ENCODE measurements at places on chromosomes 4 and X.

DNA sequence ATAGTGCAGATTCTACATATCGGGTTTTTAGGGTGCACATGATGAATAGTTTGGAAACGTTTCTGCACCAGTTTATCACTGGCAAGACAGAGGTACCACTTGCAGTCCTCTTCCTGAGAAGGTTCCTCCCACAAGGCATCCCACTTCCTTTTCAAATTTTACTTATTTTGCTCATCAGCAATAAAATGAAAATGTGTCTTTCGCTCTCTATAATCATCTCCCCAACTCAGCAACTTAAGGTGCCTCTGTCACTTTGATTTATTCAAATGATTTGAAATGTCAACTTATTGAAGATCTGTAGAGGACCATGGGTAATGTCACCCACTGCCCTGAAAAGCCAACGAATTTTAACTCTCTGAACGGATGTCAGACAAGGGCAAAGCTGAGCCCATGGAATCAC lies 53.2 kb downstream of the VGLL1 start:
- no peak for ATAC-seq

DNA sequence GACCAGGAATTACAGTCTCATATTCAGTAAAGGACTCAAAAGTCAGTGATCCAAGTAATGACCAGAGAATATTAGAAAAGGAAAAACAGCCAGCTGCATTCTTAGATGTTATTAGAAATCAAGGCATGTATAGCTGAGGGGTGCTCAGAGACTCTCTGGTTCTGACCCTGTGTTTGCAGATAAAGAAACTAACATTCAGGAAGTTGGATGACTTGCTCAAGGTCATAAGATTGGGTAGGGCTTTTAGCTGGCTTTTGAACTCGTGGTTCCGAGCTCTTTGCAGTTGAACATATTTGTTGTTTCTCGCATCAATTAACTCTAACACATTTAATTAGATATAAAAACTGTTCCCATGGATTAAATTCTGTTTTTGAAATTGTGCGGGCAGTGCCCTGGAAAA lies 62.5 kb upstream of the ENPP6 start:
- no peak for ATAC-seq

DNA sequence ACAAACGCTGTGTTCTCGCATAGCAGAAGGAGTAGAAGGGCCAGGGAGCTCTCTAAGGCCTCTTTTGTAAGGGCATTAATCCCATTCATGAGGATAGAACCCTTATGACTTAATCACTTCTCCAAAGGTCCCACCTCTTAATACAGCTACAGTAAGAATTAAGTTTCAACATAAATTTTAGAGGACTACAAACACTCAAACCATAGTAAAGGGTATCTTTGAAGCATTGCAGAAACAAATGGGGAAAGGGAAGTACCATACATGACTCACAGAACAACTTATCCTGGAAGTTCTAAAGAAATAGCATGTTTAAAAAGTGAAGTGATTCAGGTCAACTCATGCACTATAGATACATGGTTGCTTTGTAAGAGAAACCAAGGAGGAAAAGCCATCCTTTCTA lies 680.8 kb downstream of the RPA4 start:
- no peak for ATAC-seq

GRCh38 chr4:24912252-24913118 lies at the start of gene CCDC149:
TSS of gene CCDC149 (minus strand) at chr4:24913042. CDS start at chr4:24912864, 178 bp downstream.
- ATAC-seq, result peak; percentile 59

- ATAC-seq, result peak; percentile 74
Measured at GRCh38 chrX:39766085-39766726, 331.6 kb downstream of the BCOR start.

- peak; percentile 64 for ATAC-seq
Measured at GRCh38 chr4:51909236-51909703, 66.3 kb downstream of the DCUN1D4 start.

- no peak for ATAC-seq
Measured at GRCh38 chr4:137640838-137641158, 108.5 kb upstream of the PCDH18 start.

GRCh38 chrX:9298221-9298620 lies 166.6 kb upstream of the TBL1X start:
- ATAC-seq, result no peak

- ATAC-seq, result no peak
Measured at GRCh38 chrX:3711331-3711917, 2.0 kb downstream of the PRKX start.

DNA sequence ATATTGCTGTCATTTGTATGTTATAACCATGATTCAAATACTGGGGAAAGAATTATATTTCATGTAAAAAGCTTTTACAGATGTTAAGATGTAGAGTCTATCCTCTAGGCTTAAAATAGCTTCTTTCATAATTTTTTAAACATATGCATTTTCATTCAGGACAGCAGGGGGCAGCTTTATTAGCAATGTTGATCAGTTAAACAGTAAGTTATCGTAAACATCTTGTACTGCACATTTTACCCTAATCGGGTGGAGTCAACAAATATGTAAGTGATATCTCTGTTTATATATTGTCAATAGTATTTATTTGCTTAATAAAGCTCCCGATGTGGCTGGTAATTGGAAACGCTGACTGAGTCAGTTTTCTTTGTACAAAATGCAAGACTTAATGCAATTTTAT lies 142.5 kb upstream of the MED14 start:
- no peak for ATAC-seq

GRCh38 chr4:89222170-89222569 lies 85.4 kb downstream of the GPRIN3 start:
- peak; percentile 62 for ATAC-seq

DNA sequence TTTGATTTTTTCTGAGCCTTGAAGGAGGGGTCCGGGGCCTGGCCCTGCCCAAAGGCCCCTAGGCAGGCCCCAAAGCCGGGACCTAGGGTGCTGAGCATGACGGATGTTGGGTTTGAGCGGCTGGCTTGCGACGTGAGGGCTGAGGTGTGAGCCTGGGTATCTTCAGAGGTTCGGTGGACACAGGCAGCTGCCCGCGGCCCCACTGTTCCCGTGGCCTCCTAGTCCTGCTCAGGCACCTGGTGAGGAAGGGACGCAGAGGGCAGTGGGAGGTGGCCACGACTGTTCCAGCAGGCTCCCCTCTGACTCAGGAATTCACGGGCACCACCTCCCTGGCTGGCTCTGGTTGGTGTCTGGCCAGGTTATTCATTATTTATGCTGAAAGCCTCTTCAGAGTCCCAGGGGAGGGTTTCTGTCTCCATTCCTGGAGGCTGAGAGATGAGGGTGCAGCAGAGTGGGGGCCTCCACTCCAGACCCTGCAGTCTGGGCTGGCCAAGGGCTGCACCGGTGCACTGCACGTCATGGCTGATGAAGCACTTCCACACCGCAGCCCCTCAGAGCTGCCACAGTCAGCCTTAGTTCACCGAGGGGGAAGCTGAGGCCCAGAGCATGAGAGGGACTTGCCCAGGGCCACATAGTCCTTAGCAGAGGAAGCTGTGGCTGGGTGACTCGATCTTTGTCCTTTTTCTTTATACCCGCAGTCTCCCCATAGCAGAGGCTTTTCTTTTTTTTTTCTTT lies 2.2 kb downstream of the MSANTD1 start:
- no peak for ATAC-seq

DNA sequence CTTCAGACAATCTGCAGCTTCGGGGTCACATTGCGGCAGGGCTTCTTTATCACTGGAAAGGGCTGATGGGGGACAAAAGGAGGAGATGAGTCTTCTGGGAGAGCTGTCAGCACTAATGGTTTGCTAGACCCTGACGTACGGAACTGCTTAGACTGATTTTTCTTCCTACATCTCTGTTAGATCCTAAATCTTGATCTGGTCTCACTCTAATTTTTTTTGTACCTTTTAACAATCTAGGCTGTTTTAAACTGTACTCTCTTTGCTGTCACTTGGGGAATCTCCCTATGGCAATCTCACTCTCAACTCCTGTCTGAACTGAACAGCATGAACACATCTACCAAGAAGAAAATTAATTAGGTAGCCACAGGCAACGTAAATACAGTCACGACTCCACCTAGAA lies 120.1 kb downstream of the SNCA start:
- ATAC-seq, result no peak

GRCh38 chr4:113311047-113311446 lies 261.6 kb downstream of the ANK2 start:
- ATAC-seq, result peak; percentile 82
